Head of caudate nucleus (tissue), 42 donors: ENCODE measurements at places on chromosomes 1 and 21.
A peak's percentile ranks its signal among the peaks of the same experiment; 100 is the strongest.

GRCh38 chr1:7384679-7385078, 386.4 kb upstream of the VAMP3 start:
- DNase-seq, result no peak

DNA sequence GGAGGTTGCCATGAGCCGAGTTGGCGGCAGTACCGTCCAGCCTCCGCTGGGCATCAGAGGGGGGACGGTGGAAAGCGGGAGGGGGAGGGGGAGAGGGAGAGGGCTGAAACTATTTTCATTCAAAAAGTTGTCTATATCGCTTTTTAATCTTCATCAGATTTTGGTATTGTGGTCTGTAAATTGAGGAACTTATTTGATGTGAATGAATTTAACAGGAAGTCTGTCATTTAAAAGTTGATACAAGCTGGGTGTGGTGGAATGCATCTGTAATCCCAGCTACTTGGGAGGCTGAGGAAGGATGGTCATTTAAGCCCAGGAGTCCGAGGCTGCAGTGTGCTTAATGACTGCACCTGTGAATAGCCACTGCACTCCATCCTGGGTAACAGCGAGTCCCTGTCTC, 3.0 kb upstream of the EPHX4 start:
- DNase-seq, result no peak

GRCh38 chr21:41817228-41817627, 50.4 kb upstream of the RIPK4 start:
- peak; percentile 62 for DNase-seq

GRCh38 chr1:208541225-208541855, 297.2 kb upstream of the PLXNA2 start:
- DNase-seq, result peak; percentile 59

DNA sequence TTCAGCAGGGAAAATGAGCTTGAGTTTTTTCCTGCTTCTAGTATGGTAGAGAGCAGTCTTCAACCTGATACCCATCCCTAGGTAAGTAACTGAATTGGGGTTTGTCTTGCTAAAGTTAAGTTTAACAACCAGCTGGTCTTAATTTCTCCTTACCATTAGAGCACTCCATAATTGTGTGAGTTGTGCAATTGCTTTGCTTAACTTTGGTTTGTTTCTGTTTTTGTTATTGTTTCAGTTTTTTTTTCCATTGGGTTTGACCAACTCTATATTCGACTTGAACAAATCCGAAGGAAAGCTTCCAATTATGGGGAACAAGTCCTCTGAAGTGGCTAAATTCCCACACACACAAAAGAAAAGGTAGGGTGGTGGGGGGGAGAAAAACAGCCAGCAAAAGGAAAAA, 641.1 kb downstream of the PLA2G4A start:
- DNase-seq, result no peak
